ENCODE measurements at places on chromosomes 5 and 9. TPM values are rescaled to one million over a fixed set of nuclear protein-coding genes. Genes with fewer than 3 reads are reported as not detected.

- H3K4me3 ChIP-seq = no peak overlapping the region
- H3K27me3 ChIP-seq = no peaks in the 10 kb centered on the region
- no peak overlapping the region for H3K27ac ChIP-seq
- peaks cover 4% of the 10 kb centered on the region for H3K4me1 ChIP-seq
- no peak for DNase-seq
These were observed 100.9 kb upstream of the IL6ST start for GRCh38 chr5:56095579-56096102.

DNAJB5 gene
- 15.4 TPM for total RNA-seq

AGXT2 gene
- total RNA-seq = not detected

MUSK gene
- not detected for total RNA-seq

- DNase-seq = no peak
- peaks cover 9% of the 10 kb centered on the region for H3K36me3 ChIP-seq
- no peaks in the 10 kb centered on the region for H3K4me1 ChIP-seq
- H3K27ac ChIP-seq = no peak overlapping the region
- H3K27me3 ChIP-seq = no peaks in the 10 kb centered on the region
- no peak overlapping the region for H3K4me3 ChIP-seq
These were observed 31.7 kb upstream of the SLC6A3 start for GRCh38 chr5:1476967-1477310.

SPINK13 gene
- not detected for total RNA-seq

DNA sequence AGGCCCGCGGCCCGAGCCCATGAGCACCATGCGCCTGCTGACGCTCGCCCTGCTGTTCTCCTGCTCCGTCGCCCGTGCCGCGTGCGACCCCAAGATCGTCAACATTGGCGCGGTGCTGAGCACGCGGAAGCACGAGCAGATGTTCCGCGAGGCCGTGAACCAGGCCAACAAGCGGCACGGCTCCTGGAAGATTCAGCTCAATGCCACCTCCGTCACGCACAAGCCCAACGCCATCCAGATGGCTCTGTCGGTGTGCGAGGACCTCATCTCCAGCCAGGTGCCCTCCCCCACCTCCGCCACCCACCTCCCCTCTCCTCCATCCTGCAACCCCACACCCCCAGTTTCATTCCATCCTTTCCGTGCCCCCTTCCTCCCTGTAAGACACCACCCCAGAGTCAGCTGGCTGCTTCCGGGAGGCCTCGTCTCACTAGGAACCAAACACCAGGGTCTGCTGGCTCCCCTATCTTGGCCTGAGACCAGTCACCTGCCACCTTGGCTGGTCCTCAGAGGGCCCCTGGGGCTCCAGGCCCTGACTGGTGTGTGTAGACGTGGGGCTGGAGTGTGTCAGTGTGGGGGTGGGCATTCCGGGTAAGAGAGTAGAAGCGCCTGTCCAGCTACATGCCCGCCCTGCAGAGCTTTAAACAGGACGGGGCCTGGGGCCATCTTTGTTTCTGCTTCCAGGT lies 655 bp downstream of the GRIN1 start:
- no peak for DNase-seq
- no peaks in the 10 kb centered on the region for H3K4me1 ChIP-seq
- H3K4me3 ChIP-seq = no peak overlapping the region
- no peaks in the 10 kb centered on the region for H3K36me3 ChIP-seq
- no peak overlapping the region for H3K27ac ChIP-seq
- peaks cover 81% of the 10 kb centered on the region for H3K27me3 ChIP-seq

- no peak overlapping the region for H3K27ac ChIP-seq
- H3K4me3 ChIP-seq = no peak overlapping the region
- no peaks in the 10 kb centered on the region for H3K4me1 ChIP-seq
These were observed 79.2 kb upstream of the PANK3 start for GRCh38 chr5:168658394-168658793.

MVB12B gene
- 34.8 TPM for total RNA-seq

- no peak overlapping the region for H3K27ac ChIP-seq
- no peaks in the 10 kb centered on the region for H3K27me3 ChIP-seq
These were observed 131.3 kb upstream of the CCDC180 start for GRCh38 chr9:97176206-97176605.

ZCCHC7 gene
- 16.6 TPM for total RNA-seq

SLC6A7 gene
- total RNA-seq = not detected

GFI1B gene
- total RNA-seq = not detected

MARVELD2 gene
- total RNA-seq = 71.6 TPM

TMEM171 gene
- total RNA-seq = 7.1 TPM

DNA sequence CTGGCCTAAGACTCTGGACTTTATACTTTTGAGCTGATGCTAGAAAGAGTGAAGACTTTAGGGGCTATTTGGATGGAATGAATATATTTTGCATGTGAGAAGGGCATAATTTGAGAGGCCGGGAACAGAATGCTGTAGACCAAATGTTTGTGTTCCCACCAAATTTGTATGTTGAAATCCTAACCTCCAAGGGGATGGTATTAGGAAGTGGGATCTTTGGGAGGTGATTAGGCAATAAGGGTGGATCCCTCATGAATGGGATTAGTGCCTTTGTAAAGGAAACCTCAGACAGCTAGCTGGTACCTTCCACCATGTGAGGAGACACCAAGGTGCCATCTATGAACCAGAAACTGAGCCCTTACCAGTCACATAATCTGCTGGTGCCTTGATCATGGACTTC lies 165.1 kb upstream of the S1PR3 start:
- H3K4me3 ChIP-seq = no peak overlapping the region
- peaks cover 4% of the 10 kb centered on the region for H3K27me3 ChIP-seq
- no peaks in the 10 kb centered on the region for H3K36me3 ChIP-seq
- no peaks in the 10 kb centered on the region for H3K4me1 ChIP-seq

PCDHA6 gene
- total RNA-seq = 12.5 TPM

GRCh38 chr5:95862671-95863382 lies 40.3 kb upstream of the GLRX start:
- no peaks in the 10 kb centered on the region for H3K27me3 ChIP-seq
- no peaks in the 10 kb centered on the region for H3K36me3 ChIP-seq
- no peak for DNase-seq
- peak overlapping the region; percentile 96 for H3K27ac ChIP-seq
- peaks cover 64% of the 10 kb centered on the region for H3K4me1 ChIP-seq

STPG3 gene
- total RNA-seq = not detected

KIF4B gene
- total RNA-seq = not detected

- no peaks in the 10 kb centered on the region for H3K27me3 ChIP-seq
- no peaks in the 10 kb centered on the region for H3K36me3 ChIP-seq
- H3K4me1 ChIP-seq = no peaks in the 10 kb centered on the region
- H3K27ac ChIP-seq = no peak overlapping the region
- no peak for DNase-seq
These were observed 29.4 kb downstream of the PNPLA7 start for GRCh38 chr9:137520614-137521404.

DNA sequence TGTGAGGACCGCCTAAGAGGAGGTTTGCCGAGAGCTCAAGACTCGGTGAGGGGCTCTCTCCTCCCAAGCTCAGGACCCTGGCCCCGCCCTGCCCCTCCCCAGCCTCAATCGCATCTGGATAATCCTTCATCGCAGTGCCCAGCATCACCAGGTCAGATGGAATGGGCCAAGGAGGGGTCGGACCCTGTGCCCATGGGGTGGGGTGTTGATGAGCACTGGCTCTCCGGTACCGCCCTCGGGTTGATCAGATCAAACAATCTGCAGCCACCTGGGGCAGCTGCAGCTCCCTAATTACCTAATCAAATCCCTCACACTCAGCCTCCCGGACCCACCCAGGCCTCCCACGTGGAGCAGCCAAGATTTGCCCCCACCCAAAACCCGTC lies 24.4 kb upstream of the TDRD7 start:
- H3K36me3 ChIP-seq = no peaks in the 10 kb centered on the region
- DNase-seq = no peak
- peaks cover 31% of the 10 kb centered on the region for H3K4me1 ChIP-seq
- no peak overlapping the region for H3K4me3 ChIP-seq
- no peak overlapping the region for H3K27ac ChIP-seq

CNOT8 gene
- total RNA-seq = 55.4 TPM

DNA sequence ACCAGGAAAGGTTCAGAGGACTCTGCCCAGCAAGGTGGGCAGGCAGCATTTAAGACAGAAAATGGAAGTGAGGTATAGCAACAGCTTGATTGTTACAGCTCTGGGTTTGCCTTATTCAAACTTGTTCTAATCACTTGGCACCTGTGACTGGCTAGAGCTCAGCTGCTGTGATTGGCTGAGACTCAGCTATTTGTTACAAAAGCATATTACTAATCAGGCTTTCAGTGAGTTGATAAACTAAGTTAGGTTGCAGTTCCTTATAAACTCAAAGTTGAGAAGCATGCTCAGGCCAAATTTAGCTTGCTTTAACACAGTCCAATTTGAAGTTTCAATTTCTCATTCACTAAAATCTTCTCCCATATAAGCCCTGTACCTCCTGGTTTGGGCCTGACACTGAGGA lies 56.3 kb downstream of the GDA start:
- H3K36me3 ChIP-seq = no peaks in the 10 kb centered on the region
- H3K4me1 ChIP-seq = peaks cover 1% of the 10 kb centered on the region
- no peak overlapping the region for H3K27ac ChIP-seq
- no peak for DNase-seq

SLC4A9 gene
- 0.58 TPM for total RNA-seq

DNA sequence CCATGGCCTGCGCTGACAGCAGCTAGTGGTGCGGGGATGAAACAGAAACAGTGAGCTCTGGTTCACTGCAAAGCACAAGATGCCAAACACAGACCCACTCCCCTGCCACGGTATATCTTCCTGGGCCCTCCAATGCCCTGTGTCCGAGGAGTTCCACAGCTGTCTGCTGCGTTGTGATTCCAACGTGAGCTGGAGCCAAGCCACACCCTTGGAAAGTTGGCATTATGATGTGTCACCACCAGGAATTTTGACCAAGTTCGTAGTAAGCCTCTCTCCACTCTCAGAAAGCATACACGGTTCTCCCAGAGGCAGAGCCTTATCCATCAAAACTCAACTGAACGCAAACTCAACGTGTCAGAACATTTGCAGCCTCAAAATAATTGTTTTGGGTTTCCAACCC lies 55.6 kb downstream of the MACROH2A1 start:
- peaks cover 26% of the 10 kb centered on the region for H3K36me3 ChIP-seq
- H3K4me3 ChIP-seq = no peak overlapping the region
- no peaks in the 10 kb centered on the region for H3K27me3 ChIP-seq

DNA sequence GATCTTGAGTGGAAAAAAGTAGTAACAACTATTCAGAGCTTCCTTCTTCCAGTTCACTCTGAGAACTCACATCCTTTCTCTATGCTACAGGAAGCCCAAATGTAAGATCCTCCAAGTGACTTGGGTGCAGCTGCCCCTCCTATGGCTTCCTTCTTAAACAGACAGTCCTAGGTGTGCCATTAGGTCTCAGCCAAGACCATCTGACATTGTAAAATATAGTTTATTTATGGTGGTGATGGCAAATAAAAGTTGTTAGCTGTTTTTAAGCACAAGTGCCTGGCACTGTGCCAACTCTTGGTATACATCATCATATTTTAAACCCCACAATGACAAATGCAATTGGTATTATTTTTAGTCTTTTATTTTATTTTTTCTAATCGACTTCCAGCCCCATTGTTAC lies 58.1 kb downstream of the TMEM252 start:
- no peak for DNase-seq
- no peak overlapping the region for H3K27ac ChIP-seq
- no peaks in the 10 kb centered on the region for H3K36me3 ChIP-seq
- H3K4me3 ChIP-seq = no peak overlapping the region
- peaks cover 12% of the 10 kb centered on the region for H3K27me3 ChIP-seq
- H3K4me1 ChIP-seq = no peaks in the 10 kb centered on the region

DNA sequence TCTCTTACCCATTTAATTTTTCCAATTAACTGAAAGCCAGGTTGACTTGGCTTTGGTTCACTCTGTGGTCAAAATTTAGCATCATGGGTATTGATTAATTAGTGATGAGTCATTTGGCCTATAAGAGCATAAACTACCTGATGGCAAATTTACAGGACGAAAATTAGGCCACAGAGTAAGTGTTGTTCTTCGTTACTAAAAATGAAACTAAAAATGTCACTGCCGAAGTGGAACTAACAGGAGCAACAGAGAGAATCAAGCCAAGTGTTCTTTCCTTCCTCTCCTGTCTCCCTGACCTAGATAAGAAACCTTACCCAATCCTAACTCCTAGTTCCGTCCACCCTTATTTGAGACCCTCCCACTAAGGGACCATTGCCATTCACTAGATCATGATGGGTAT lies 176.9 kb downstream of the RAB3C start:
- H3K4me1 ChIP-seq = peaks cover 2% of the 10 kb centered on the region
- no peak overlapping the region for H3K27ac ChIP-seq
- no peak overlapping the region for H3K4me3 ChIP-seq

GRCh38 chr9:35691757-35692301 lies 2.1 kb upstream of the TPM2 start:
- no peak for DNase-seq
- H3K27ac ChIP-seq = no peak overlapping the region
- peaks cover 5% of the 10 kb centered on the region for H3K4me1 ChIP-seq
- peak overlapping the region; percentile 79 for H3K4me3 ChIP-seq
- peaks cover 5% of the 10 kb centered on the region for H3K36me3 ChIP-seq
- H3K27me3 ChIP-seq = peaks cover 13% of the 10 kb centered on the region

DNA sequence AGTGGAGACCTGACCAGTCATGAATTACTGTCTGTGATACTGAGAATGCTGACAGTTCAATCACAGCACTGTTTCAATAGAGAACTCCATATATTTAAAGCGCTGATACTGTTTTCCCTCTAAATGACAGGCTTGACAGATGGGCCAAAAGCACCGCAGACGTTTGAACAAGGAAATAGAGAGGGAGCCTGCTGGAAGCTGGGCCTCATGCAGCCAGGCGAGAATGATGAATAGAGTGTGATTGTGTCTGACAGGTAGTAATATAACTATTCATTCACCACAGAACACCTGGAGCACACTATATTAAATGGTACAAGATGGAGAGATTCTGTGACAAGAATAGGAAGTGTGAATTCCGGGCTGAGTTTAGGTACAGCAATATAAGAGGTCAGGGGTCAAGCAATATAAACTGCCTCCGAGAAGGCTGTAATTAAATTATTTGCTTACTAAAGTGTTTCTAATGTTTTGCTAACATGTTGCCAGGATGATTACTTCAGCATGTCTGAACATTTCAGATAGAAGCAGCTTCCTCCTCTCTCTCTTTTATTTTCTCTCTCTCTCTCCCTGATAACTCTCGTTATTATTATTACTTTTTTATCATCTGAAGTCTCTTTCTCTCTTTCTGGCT lies 297.7 kb downstream of the CSNK1G3 start:
- H3K27ac ChIP-seq = peak overlapping the region; percentile 93
- no peak for DNase-seq
- H3K27me3 ChIP-seq = no peaks in the 10 kb centered on the region
- peaks cover 59% of the 10 kb centered on the region for H3K4me1 ChIP-seq

TMEM252 gene
- total RNA-seq = not detected

FGFR4 gene
- 244 TPM for total RNA-seq

- no peaks in the 10 kb centered on the region for H3K27me3 ChIP-seq
- DNase-seq = no peak
- H3K36me3 ChIP-seq = no peaks in the 10 kb centered on the region
- no peaks in the 10 kb centered on the region for H3K4me1 ChIP-seq
- H3K27ac ChIP-seq = no peak overlapping the region
These were observed 280.1 kb downstream of the KIF4B start for GRCh38 chr5:155293605-155294178.

DNA sequence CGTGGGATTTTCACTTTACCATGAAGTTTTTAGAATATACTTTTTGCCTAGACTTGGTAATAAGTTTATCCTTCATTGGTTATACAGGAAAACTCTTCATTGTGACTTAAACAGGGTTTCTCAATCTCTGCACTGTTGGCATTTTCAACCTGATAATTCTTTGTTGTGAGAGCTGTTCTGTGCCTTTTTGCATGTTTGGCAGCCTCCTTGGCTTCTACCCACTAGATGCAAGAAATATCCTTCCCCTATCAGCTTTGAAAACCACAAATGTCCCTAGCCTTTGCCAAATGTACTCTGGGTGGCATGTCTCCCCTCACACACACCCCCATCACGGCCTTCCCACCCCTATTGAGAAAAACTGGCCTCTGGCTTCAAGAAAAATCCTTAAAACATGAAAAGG lies 180.9 kb downstream of the ESM1 start:
- H3K36me3 ChIP-seq = no peaks in the 10 kb centered on the region
- no peak for DNase-seq
- H3K27me3 ChIP-seq = no peaks in the 10 kb centered on the region
- no peak overlapping the region for H3K4me3 ChIP-seq
- H3K4me1 ChIP-seq = no peaks in the 10 kb centered on the region
